ENCODE measurements at places on chromosomes 11 and 22.
A peak's percentile ranks its signal among the peaks of the same experiment; 100 is the strongest.

DNA sequence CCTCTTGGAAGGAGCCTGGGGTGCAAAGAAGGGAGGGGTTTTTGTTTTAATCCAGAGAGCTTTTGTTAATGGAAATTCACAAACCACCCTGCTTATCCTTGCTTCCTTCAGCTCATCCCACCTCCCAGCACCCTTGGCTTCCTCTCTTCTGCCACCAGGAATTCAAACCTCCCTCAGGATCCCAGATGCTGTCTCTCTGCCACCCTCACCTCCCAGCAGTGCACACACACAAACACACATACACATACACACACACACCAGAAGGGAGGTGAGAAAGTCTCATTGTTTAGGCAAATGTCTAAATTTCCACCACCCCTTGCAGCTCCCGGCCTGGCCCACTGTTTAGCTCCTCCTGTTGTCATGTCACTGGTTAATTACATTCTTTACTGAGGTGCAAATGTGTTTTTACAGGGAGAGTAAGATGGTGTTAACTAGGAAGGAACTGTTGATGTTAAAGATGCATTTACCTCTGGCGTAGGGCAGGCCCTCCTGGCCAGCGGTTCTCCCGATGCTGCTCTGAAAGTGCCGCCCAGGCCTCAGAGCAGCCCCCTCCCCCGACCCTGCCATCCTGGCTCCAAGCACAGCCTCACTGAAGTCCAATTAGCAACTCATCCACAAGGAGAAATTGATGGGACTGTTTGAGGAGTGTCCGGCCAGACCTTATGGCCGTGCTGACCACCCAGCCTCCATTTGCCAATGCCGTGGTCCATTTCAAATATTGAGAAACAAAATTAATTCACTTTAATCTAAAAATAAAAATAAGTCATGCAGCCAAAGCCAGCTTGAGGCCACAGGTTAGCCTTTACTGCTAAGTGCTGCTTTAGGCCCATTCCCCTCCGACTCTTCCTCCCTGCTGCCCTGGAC is 165.4 kb downstream of the FEZ1 start:
- DNase-seq: no peak

DNA sequence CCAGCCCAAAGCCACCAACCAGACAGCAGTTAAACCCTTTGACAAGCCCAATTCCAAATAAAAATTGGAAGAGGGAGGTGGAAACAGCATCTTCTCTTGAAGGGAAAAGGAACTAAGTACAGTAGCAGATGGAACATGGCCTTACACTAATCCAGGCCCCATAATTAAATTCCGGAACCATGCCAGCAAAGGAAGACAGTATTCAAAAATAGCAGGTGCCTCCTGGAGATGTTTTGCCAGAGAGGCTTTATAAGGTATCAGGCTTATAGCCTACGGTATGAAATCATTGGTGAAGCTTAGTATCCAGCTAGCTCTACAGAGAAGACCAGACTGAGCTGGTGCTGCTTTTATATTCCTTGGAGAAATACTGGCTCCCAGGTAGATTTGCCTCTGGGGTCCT is 344.1 kb upstream of the API5 start:
- DNase-seq: no peak

GRCh38 chr22:35866651-35867050 is 149.0 kb downstream of the APOL5 start:
- DNase-seq: no peak

GRCh38 chr11:114447892-114448291 is 8.6 kb downstream of the REXO2 start:
- no peak for DNase-seq

DNA sequence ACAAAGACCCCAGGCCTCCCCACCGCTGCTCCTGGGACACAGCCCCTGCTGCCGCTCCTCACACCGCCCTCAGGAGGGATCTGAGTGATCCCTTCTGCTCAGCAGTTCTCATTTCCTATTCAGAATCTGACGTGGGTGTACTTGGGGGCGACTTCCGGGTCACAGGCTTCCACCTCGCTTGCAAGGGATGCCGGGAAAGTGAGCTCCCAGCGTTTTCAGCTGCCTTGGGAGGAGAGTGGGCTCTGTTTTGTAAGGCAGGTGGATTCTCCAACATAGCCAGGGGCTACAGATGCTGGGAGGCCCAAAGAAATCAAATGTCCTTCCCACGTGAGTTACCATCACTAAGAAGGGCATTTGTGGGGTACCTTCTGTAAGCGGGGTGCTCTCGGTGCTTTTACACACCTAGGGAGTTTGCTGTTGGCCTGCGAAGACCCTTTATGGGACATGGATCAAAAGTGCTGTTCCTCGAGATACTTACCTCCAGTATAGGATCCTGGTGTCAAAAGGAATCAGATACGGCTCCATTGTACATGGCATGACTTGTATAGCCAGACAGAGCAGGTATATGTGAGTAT is 9.7 kb upstream of the LRRC10B start:
- no peak for DNase-seq

GRCh38 chr11:61041755-61042518 is 60.4 kb upstream of the CD5 start:
- DNase-seq: no peak

- no peak for DNase-seq
Observed at GRCh38 chr11:72478669-72479068, 44.3 kb upstream of the CLPB start.

DNA sequence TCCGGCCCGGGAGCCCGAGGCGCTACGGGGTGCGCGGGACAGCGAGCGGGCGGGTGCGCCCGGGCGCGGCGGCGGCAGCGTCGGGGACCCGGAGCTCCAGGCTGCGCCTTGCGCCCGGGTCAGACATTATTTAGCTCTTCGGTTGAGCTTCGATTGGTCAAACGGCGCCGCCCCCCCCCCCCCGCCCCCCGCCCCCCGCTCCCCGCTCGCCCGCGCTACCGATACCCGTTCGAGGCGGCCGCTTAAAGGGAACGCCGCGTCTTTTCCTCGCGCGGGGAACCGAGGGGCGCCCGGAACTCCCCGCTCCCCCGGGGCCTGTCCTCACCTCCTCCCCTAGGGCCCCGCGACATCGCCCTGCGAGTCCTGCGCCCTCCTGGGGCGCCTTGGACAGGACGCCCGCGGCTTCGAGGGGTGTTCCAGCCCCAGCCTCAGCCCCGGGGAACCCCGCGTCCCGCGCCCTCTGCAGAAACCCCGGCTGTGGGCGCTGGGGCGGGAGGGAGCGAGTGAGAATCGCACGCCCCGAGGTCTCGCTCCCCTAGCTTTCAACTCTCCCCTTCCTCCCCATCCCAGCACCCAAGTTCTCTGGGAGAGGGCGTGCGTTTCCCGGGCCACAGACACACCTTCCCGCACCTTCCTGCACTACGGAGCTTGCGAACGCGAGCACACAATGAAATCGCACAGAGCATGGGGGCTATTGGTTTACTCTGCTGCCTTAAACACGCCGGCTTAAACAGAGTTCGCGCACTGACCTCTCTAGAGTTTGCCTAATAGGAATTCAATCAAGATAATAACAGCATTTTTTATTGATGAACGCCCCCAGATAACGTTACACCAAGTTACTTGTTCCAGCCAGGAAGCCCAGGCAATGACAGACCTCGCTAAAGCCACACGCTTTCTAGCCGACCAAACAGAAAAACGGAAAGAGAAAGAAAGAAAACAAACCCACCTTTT is at the start of gene BDNF:
TSS of gene BDNF (minus strand) at position 105 of the 951 bp plus-strand sequence. CDS start 41,891 bp downstream, outside the sequence.
- DNase-seq: no peak

DNA sequence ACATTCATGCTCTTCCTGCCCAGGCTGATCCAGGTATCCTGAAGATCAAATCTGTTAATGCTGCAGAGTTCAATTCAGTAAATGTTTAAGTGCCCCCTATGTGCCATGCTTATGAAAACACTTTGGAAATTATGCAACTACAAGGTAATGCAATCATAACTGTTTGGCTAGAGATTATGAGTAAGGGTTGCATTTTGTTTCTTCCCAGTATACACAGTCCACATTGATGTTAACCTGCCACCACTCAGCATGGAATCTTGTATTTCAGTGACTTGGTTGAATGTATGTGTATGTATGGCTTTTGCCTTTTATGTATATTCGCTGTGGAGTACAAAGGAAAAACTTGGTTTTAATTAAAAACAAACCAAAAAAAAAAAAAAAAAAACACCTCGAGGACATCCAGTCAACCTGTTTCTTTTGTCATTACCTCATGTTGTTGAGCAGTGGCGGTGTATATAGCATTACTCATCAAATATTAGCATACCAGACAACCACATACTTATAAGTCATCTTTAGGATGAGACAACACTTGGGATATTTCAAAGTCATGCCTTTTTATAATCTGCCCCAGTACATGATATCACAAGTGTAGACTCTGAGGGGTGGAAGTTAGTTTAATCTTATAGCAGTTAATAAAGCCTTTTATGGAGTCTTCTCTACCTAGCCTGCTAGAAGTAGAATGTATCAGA is 86.1 kb upstream of the HORMAD2 start:
- DNase-seq: peak; percentile 8

- no peak for DNase-seq
Observed at GRCh38 chr11:15216678-15217077, 102.0 kb downstream of the INSC start.

- DNase-seq: no peak
Observed at GRCh38 chr11:46345881-46346484, 1.3 kb upstream of the DGKZ start.

DNA sequence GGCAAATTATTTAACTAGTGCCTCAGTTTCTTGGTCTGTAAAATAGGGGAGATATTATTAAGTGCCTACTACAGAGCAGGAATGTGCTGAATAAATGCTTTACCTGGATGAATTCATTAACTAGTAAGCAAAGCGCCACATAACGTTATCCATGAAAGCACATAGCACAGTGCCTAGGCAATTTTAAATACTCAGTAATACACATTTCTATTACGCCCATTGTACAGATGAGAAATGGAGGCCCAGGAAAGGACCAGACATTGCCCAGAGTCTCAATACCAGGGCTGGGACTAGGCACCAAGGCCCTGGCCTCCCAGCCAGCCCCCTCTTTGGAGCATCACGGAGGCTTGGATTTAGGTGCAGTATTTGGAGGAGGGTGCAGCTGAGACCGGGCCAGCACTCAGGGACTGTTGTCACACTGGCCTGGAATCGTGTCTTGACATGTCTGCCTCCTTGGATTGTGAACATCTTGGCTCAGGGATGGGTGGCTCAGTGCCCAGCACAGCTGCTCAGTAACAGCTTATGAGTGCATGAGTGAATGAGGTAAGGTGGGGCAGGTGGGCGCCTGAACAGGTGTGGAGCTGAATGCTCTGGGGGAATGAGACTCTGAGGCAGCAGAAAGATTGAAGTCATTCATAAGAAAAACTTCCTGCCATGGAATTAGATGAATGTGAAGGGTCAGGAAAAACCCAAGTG is 42.1 kb upstream of the TPBGL start:
- DNase-seq: no peak

DNA sequence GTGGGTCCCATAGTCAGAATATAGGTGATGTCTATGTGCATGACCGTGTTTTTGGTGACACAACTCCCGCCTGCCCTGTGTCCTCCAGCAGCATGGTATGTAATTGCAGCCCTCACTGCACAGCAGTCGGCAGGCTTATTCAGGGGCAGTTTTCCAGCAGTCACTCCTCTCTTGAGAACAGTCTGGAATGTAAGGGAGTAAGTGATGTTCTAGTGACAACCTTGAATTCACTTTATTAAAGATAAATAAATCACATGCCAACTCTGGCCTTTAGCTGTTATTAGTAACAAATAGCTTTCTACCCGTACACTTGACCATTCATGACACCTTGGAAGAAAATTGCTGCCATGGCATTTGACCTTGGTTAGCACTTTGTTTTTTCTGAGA is 27.9 kb downstream of the ZNRF3 start:
- DNase-seq: no peak

- DNase-seq: peak; percentile 4
Observed at GRCh38 chr11:66388780-66389386, 17.3 kb upstream of the SLC29A2 start.

GRCh38 chr11:32440916-32441315 is 5.6 kb upstream of the WT1 start:
- no peak for DNase-seq

- DNase-seq: no peak
Observed at GRCh38 chr11:70768346-70769095, 370.2 kb downstream of the CTTN start.

- no peak for DNase-seq
Observed at GRCh38 chr11:71491940-71492339, 35.1 kb upstream of the KRTAP5-7 start.

DNA sequence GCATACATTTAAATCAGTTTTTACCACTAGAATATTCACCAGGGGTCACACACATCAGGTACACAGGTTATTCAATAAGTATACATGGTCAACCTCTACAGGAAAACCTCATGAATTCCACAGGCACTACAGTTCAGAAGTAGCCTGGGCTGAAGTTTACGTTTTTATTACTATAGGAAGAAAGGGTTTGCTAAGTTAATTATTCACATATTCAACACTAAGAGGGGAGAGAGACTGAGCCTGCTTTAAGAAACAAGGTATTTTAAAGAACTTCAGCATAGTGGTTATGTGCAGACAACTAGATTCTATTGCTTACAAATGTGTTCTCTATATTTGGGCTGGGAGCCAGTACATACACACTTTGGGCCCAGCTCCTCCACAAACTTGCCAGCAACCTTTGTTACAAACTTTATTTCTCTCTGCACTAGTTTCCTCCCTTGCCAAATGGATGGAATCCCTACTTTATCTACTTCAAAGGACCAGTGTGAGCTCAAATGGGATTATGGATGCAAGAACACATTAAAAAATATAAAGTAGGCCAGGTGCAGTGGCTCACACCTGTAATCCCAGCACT is 31.9 kb downstream of the IL18BP start:
- DNase-seq: no peak

GRCh38 chr11:33869481-33870422 is 22.1 kb downstream of the LMO2 start:
- DNase-seq: peak; percentile 91

- peak; percentile 61 for DNase-seq
Observed at GRCh38 chr11:46380340-46381047, 975 bp upstream of the MDK start.

DNA sequence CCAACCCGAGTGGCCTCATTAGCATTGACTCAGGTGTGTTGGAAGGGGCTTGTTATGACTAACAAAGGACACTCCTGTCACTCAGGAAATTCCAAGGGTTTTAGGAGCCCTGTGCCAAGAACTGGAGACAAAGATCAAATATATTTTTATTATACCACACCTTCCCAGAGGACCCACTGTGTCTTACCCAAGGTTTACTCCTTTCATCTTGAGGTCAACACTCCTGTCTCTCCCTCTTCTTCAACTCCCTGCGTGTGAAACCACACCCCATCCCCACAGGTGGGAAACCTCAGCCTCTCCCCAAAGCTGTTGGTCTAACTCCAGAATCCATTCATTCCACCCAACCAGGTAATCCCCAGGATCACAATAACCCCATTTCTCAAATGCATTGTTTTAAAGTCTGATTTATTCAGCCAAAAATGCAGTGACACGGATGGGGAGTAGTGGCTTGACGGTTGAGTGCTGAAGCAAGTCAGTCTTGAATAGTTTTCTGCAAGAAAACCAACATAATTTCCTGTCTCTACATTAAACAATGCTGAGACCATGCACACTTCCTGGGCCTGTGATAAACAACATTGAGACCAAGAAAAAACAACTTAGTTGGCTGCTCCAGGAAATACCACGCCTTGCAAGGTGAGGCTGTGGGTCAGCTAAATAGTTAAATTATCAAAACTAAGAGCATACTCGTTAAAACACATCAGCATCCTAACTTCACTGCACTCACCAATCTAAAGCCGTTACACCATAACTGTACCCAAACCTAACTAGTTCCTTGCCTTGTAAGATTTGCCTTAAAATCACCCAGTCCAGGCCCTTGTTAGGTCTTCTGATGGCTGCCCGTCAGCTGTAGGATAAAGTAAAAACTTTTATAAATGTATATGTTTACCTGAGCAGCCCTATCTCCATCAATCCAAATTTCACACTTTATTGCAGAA is 38.5 kb upstream of the SPON1 start:
- no peak for DNase-seq

GRCh38 chr11:61793083-61793828 is 545 bp downstream of the FEN1 start:
- DNase-seq: no peak

- DNase-seq: no peak
Observed at GRCh38 chr11:2688381-2689231, 11.2 kb downstream of the KCNQ1OT1 start.
